ENCODE measurements at places on chromosomes 12 and 14. TPM values are rescaled to one million over a fixed set of nuclear protein-coding genes. Genes with fewer than 3 reads are reported as not detected.
A peak's percentile ranks its signal among the peaks of the same experiment; 100 is the strongest.

DNA sequence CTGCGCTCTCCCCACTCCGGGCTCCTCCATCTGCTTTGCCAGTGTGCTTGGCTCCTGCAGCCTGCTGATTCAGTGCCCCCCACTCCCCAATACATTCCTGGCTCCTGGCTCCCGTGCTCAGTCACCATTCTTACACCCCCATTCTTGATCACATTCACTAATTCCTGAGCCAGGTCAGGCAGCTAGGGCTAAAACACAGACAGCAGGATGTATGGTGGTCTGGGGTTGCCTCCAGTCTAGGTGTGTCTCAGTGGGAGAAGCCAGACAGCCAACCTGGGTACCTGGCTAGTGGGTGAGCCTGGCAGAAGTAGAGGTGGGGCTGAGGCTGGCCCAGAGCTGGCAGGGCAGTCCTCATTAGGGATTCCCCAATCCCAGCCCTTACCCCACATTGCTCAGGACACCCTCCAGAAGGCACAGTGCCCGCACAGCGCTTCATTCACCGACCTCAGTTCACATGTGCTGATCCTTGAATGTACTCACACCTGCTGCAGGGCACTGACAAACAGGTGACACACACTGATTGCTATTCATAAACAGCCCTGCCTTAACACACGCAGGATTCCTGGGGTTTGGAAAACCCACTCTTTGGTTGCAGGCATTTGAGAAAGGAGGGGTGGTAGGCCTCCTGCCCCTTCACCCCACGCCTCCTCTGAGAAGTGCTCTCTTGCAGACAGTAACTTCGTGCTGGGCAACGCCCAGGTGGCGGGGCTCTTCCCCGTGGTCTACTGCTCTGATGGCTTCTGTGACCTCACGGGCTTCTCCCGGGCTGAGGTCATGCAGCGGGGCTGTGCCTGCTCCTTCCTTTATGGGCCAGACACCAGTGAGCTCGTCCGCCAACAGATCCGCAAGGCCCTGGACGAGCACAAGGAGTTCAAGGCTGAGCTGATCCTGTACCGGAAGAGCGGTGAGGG, 1.7 kb downstream of the KCNH3 start:
- DNase-seq, result peak; percentile 20

Gene CHST11
- 3.4 TPM for total RNA-seq

Gene CRIP2
- 1,036 TPM for total RNA-seq

DNA sequence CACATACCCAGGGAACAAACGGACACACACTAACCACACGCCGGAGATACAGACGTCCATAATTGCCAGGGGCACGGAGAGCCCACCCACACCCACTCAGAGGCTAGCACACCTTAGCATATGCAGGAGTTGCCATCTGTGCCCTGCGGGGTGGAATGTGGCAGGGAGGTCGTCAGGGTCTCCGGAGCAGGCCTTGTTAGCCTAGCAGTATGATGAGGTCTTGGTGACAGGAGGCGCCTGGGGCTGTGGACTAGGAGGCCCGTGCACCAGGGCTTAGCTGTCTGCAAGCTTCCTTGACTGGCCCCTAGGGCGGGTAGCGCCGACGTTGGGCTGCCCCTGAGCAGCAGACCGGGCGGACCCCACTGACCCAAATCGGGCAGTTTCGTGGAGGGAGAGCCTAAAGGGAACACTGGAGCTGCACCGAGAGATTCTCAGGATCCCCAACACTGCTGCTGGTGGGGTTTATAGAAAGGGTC, 10.0 kb downstream of the STAC3 start:
- no peak for DNase-seq

Gene AQP6
- not detected for total RNA-seq

Data from left ventricle myocardium superior (tissue), 1 donor.